ENCODE measurements at places on chromosomes 11 and 22. TPM values are rescaled to one million over a fixed set of nuclear protein-coding genes. Genes with fewer than 3 reads are reported as not detected.
A peak's percentile ranks its signal among the peaks of the same experiment; 100 is the strongest.

DNA sequence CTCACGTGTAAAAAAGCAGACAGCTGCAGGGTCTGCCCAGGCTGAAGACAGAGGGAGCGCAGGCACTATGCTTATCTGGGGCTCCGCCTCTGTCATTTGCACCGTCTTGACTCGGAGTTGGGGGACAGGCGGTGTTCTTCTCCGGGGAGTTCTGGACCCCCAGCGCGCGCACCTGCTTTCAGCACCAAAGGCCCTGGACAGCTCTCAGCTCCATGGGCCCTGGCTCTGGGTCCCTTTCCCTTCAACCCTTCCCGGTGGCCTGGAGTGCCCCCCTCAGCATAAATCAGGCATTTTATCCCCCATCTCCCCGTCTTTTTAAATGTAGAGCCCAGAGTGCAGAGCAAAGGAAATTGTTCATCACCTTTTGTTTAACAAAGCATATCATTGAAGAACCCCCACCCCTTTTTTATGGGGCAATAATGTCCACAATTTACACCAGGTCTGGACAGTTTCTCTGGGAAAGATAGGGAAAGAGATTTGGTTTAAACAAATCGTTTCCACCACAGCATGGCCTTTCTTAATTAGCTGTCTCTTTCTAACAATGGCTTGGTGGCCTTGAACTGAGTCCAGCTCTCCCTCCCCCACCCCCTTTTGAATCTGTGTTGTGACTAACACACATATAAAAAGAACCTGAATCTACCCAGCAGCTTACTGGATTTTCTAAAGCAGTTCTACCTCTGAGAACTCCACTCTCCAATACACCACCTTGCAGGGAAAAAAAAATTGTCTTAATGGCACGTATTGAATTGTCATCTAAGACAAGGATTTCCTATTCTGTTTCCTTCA, 1.7 kb downstream of the SEZ6L start:
- DNase-seq, result peak; percentile 2

GRCh38 chr11:126061707-126062678, 673 bp downstream of the CDON start:
- DNase-seq, result no peak

The KIF18A gene
- 4.1 TPM for total RNA-seq

DNA sequence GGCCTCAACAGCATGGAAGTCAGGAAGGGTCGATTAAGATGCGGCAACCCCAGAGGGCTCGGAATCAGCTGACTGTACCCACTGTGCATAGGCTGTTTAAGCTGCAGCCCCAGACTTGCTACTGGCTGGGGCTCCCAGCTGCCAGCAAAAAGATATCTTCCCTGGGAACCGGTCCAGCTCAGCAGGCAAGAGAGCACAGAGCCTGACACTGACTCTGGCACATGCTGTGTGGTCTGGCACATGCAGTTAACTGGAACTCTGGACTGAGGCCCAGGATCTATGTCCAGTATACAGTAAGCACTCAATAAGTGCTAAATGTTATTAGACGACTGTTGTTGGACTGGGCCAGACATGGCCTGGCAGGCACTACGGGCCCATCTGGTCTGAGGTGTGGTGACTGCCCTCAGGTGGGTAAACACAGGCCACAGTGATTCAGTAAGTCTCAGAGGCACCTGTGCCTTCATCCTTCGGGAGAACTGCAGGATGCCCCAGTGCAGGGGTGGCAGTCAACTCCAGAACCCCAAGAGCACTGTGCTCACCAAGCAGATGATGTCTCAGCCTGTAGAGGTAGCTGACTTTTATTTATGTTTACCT, 87.6 kb downstream of the LARGE1 start:
- no peak for DNase-seq

The UPK3A gene
- total RNA-seq, result not detected

DNA sequence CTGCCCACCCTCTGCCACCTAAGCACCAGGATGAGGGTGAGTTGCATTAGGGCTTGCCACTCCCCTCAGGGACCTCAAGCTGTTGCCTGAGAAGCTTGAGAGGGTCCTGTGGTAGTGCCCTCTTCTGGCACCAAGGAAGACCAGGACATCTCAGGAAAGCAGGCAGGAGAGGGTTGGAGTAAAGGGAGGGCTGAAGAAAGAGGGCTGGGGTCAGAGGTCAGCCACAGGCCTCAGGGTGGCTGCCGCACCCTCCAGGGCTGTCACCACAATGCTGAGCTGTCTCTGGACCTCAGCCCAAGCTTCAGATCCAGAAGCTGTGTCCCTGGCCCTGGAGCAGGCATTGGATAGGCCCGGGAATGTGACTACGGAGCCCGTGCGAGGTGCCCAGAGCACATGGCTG, 4.1 kb downstream of the SAC3D1 start:
- no peak for DNase-seq

DNA sequence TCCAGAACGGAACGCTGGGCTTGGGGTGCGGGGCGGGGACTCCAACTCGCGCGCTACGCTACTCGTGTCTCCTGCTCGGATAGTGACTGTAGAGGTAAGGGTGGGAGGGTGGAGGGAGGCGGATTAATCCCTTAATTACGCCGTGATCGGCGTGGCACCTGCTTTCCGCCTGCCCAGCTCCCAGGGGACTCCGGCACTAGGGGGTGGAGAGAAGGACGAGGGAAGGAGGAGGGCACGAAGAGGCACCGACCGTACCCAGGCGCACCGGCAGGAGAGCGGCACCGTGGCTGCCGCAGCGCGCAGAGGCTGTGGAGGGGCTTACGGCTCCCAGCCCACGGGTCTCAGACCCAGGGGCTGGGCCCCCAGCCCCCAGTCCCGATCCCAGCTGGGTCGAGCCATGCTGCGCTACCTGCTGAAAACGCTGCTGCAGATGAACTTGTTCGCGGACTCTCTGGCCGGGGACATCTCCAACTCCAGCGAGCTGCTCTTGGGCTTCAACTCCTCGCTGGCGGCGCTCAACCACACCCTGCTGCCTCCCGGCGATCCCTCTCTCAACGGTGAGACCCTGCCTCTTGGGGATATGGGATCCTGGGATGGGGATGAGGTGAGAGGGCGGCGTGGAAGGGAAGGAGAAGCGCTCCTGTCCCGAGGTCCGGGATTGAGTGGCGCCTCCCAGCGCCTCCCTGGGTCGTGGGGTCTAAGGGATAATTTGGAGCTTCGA, at the start of gene ROBO3:
ROBO3 (plus strand) TSS at position 252 of the 721 bp plus-strand sequence; CDS start at position 398, 146 bp downstream.
- peak; percentile 39 for DNase-seq

The OR52I2 gene
- total RNA-seq, result not detected

- no peak for DNase-seq
Measured at GRCh38 chr11:7577291-7578190, 63.7 kb downstream of the PPFIBP2 start.

The VPS26B gene
- total RNA-seq, result 35.3 TPM

GRCh38 chr11:13012056-13012661, 3.0 kb downstream of the RASSF10 start:
- no peak for DNase-seq

DNA sequence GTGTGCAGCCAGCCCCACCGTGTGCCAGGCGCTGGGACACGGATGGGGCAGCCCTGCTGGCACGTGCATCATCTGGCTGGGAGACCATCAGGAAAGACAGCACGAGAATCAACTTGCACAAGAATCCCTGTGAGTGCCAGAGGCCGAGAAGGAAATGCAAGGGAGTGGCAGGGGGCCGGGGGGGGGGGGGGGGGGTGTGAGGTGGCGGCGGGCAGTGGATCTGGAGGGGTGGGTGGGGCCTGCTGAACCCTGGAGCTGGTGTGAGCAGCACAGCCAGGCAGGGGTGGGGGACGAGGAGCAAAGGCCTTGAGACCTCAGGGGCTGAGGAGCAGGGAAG, 14.0 kb upstream of the FLRT1 start:
- no peak for DNase-seq

The TESMIN gene
- total RNA-seq, result 4.6 TPM

DNA sequence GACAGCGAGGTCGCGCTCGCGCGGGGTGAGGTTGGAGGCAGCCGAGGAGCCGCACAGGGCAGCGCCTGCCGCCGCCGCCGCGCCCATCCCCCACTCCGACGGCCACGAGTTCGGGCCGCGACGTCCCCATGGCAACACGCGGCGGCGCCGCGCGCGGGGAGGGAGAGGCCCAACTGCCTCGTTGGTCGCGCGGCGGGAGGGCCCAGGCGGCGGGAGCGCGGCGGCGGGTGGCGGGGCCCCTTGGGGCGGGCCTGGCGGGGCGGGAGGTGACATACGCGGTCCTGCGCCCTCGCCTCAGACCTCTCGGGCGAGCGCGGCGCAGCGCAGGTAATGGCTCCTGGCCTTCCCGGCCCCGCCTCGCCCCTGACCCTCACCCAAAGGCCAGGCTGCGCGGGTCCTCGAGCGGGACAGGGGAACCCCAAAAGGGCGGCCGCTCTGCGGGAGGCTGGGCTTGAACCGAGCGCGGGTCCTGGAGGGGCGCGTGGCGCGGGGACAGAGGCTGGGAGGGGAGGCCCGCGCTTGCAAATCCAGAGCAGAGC, at the start of gene DEUP1:
DEUP1 (plus strand) TSS at position 297 of the 539 bp plus-strand sequence. CDS start 1,518 bp downstream, outside the sequence.
- no peak for DNase-seq
